ENCODE measurements at places on chromosomes 7 and 10.

DNA sequence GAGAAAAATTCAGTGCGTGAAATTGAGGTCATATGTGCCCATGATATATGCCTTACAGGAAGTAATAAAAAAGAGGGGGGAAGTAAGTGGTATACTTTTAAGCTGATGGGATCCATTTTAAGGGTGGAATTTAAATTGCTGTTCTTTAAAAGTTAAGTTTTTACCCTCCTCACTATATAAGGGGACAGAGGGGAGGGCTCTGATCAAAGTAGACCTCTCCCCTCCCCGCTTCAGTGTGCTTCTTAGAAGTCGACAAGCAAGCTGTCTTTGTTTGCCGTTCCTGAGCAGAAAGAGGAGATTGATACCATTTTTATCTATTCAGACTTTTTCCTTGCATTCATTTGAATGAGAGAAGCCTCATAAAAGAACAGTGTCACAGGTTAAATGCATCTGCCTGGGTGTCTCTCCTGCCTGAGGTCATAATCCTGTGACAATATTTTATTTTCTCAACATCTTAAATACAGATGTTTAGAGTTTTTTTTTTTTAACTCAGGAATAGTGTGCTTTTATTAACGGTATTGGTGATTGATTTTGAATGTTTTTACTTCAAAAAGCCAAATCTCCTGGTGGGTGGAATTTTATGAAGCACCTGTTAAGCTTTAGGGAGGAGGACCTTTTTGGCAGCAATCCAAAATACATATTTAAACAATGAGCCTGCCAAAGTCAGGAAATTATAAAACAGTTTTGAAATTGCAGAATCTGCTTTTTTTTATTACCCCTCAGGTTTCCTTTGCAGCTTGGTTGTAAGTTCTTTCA is 141.7 kb downstream of the KAT6B start:
- DNase-seq: no peak

GRCh38 chr10:128468462-128468861 is 342.2 kb upstream of the MKI67 start:
- DNase-seq: no peak

- DNase-seq: no peak
Measured at GRCh38 chr10:29731760-29732159, 97.0 kb upstream of the SVIL start.

GRCh38 chr7:485188-486081 is 34.2 kb downstream of the PDGFA start:
- DNase-seq: no peak

DNA sequence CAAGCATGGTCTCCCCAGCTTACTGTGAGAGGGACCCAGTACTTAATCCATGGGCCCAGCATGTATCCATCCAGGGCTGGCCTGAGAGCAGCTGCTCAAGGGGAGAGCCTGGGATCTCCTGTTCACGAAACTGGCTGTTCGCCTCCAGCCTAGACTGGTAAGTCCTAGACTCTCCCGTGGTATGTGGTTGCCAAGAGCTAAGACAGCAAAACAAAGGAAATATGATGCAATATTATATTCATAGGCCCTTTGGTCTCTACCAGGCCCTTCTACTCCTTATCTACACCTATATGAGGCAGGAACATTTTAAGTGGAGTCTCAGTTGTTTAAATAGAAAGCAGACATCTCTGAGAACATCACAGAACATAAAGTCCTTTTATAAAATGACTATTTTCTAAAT is 28.9 kb upstream of the STK17A start:
- no peak for DNase-seq

DNA sequence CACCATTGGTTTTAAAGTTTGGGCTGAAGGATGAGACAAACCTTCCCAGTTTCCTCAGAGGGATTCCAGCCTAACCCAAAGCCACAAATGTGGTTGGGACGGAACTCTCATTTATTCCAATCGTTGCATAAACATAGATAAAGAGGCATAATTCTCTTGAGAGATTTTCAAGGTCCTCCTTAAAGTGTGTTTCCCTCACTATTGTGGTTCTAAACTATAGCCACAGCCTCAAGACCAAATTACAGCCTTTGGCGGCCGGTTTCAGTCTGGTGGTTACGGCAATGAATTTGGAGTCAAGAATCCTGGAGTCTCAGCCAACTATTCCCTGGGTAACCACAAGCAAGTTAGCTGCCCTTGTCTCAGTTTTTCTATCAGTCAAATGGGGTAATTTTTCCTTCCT is 42.6 kb downstream of the SEM1 start:
- DNase-seq: no peak

DNA sequence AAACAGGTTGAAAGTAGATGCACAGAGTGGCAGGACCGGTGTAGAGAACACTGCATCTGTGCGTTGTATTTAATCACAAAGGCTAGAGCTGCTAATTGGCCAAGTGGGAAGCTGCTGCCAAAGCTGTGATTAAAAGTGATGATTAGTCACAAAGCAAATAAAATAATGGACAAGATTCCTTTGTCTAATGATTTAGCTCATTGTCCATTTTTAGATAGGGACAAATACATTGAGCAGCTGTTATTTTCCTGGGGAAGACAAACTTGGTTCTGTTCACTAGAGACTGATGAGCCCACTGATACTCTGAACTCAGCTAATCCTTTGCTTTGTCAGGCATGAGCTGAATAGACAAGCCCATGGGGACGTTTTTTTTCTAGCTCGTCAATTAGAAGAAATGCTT is 19.7 kb downstream of the UBE3C start:
- no peak for DNase-seq

GRCh38 chr10:67722113-67722512 is 26.1 kb upstream of the CTNNA3 start:
- no peak for DNase-seq
